ENCODE measurements at places on chromosomes 6 and 20.

DNA sequence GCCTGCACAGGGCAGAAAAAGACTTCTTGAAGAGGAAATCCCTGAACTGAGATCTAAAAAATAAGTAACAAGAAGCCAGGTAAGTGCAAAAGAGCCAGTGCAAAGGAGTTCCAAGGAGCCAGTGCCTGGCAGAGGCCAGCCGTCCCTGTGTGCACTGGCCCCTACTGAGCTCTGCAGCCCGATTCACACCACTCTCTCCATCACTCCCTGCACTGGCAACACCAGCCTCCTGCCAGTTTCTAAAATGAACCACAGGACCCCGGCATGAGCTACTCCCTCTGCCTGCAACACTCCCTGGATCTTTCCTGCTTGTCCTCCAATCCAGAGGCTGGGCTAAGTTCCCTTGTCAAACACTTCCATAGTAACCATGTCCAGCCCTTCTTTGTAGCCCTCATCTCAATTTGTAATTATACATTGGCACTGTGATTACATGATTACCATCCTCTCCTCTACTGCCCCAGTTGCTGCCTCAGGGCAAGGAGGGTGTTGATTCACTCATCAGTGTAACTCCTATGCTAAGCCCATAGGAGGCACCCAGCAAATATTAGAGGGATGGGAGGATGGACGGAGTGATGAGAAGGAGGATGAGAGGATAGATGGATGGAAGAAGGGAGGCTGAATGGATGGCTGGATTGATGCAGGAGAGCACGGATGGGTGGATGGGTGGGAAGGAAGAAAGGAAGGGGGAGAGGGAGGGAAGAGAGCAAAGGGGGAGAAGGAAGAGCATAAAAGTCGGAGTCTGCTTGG, 49.3 kb downstream of the SIRPA start:
- DNase-seq = no peak

- no peak for DNase-seq
These were observed 38.2 kb downstream of the MDFI start for GRCh38 chr6:41676431-41676830.

GRCh38 chr20:11426948-11427347, 490.7 kb upstream of the BTBD3 start:
- DNase-seq = no peak

- DNase-seq = no peak
These were observed 406.5 kb downstream of the MAFB start for GRCh38 chr20:40282541-40282940.

- no peak for DNase-seq
These were observed 12.4 kb downstream of the DAAM2 start for GRCh38 chr6:39804466-39805065.

DNA sequence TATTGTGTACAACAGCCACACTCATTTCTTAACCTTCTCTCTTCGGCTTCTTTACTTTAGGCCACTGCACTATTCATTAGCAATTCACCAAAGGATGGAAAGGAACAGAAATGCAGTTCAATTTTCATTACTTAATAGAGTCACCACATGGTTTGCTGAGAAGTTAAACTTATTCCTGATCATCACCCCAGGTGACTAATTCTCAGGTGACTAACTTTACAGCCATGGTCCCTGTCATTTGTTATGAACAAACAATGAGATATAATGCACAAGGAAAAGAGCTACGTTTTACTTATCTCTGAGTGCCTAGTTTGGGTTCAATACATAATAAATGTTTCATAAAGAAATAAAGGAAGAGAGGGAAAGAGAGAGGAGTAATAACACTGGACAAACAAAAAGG, 45.8 kb upstream of the DST start:
- DNase-seq = no peak

DNA sequence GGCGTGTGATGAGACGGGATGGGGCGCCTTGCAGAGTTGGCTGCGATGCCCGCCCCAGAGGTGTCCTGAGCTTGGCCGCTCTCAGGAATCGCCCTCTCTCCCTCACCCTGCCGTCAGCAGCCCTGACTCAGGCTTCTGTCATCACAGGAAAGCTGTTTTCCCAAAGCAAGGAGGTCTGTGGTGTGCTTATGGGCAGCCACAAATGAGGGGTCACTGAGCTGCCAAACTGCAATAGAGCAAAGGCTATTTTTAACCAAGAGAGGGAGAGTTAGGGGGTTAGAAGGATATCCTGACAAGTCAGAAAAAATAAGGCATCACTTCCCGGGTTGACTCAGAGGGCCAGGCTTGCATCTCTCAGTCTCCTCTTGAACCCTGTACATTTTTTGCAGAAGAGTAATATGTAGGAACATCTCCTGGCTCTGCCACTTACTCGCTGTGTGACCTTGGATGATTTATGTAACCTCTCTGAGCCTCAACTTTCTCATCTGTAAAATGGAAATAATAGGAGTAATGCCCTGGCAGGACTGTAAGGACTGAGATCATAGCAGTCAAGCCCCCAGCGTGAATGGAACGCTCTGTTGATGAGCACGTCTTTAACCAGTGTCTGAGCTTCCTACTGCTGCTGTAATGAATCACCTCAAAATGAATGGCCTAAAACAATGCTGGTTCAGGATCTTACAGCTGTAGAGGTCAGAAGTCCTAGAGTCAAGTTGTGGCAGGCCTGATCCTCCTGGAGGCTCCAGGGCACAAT, 181.9 kb downstream of the NFATC2 start:
- no peak for DNase-seq

DNA sequence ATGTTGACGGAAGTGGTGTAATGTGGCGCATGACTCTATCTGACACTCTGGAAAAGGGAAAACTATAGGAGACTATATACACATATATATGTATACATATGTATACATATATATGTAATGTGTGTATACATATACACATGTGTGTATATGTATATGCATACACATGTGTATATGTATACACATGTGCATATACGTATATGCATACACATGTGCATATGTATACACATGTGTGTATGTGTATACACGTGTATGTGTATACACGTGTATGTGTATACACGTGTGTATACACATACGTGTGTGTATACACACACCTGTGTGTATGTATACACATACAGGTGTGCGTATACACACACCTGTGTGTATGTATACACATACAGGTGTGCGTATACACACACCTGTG, 683.4 kb upstream of the FLRT3 start:
- DNase-seq = no peak

- no peak for DNase-seq
These were observed 69.6 kb downstream of the JAG1 start for GRCh38 chr20:10603971-10604864.

GRCh38 chr20:5665417-5665816, 84.8 kb upstream of the SHLD1 start:
- DNase-seq = no peak

DNA sequence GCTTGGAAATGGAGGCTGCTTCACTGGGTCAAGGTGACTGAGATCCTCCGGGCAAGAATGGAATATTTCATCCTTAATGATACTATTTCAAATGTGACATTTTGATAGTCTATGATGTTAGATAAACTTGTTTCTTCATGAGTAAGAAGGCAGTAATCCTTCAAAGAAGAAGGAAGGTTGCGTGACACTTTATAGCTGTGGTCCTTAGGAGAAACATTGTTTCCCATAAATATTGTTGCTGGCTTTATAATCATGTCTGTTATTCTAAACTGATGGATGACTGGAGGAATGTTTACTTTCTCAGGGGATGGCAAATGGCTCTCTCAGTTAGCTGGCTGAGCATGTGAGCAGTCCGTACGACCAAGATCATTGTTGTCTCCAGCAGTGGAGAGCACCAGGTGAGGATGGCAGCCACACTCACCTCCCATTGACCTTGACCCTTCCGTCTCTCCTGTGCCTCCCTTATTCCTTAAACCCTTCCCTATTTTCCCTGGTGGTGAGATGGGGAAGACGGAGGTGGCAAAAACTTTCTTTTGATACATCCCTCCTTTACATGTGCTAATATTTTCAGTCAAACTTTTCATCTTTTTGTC, 171.2 kb upstream of the OLIG3 start:
- no peak for DNase-seq

- no peak for DNase-seq
These were observed 726 bp upstream of the EMILIN3 start for GRCh38 chr20:41367393-41367695.

- peak; percentile 40 for DNase-seq
These were observed 6.5 kb downstream of the HELZ2 start for GRCh38 chr20:63567386-63568169.

DNA sequence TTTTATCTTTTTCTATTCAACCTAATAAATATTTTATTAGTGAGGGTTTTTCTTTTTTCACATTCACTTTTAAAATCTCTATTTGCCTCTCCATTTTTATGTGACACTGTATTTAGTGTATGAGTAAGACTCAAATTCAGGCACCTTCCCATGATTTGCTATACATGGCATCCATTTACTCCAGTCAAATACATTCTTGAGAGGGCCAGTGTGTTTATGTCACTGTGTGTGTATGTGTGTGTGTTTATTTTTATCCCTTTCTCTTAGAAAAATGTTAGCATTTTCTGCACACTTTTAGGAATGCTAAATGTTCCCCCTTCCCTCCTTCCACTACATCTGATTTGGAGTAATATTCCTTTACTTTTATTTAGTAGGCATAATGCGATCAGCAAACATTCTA, 290.0 kb downstream of the PACRG start:
- no peak for DNase-seq

GRCh38 chr6:84696166-84696565, 68.2 kb downstream of the TBX18 start:
- no peak for DNase-seq

DNA sequence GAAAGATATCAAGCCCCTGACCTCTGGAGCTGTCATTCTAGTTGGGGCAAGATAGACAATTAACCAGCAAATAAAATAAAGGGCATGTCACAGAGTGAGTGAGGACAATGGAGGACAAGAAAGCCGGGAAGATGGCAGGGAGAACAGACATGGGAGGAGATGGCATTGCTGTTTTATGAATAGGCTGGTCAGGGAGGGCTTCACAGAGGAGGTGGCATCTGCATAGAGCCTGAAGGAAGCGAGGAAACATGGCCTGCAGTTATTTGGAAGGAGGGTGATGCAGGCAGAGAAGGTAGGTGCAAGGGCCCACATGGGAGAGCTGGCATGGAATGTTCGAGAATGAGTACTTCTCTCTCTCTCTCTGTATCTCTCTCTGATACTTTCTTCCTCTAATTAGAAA, 63.7 kb downstream of the EFCAB8 start:
- DNase-seq = no peak

DNA sequence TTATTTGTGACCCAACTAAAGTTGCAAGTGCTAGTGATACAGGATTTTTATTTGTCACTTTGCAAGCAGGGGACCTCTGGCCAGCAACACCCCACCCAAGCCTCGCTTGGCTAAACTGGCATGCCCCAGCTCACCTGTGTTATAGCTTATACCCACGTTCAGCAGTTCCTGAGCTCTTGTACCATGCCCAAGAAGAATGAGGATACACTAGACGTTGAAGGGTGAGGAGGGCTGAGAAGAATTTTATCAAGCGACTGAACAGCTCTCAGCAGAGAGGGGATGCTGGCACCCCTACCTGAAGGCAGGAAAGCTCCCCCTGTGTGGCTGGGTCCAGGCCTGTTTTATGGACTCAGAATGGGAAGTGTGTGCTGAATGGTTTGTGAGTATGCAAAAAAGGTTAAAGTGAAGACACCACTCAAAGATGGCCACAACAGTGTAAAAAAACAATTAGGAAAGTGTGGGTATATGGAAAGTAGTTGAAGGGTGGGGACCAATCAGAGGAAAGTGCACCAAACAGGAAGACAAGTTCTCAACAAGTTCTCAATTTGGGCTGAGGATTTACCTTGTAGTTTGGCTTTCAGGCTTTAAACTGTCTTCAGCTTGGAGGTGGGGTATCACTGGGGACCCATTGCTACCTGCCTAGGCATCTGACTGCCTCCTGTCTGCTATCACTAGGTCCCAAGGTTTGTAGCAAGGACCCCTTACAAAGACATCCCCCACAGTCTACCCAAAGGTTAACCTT, 15.0 kb downstream of the BTN2A1 start:
- DNase-seq = no peak

DNA sequence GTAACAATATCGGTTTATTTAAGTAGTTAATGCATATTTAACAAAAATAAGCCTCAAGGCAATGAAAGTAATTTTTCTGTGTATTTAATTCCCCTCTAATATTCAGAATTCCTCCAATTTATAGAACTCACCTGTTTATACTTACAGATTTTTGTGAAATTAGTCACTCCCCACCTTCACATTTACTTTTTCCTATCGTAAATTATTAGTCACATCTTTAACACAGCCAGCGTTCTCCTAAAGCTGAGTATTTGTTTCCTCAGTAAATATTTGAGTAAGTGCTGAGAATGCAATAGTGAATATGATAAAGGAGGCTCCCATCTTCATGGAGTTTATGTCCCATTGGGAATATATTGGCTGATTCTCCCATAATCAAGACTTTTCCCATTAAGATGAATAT, 88.0 kb downstream of the SYCP2 start:
- no peak for DNase-seq

- no peak for DNase-seq
These were observed 9.4 kb downstream of the HSF2 start for GRCh38 chr6:122408702-122409458.

DNA sequence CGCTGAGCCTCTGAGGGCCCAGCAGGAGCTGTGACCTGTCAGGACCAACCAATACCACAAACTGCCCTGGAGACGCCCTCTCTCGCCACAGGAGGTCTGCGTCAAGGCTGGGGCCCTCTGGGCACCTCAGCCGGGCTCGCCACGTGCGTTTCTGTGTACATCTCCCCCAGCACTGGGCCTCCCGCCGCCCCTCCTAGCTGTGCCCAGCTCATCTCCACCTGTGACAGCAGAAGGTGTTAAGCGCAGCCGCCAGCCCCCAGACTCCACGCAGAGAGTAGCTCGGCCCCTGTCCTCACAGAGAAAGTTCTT, 91.4 kb downstream of the TAF4 start:
- no peak for DNase-seq

- DNase-seq = no peak
These were observed 96.3 kb downstream of the LAMP5 start for GRCh38 chr20:9610665-9611064.

DNA sequence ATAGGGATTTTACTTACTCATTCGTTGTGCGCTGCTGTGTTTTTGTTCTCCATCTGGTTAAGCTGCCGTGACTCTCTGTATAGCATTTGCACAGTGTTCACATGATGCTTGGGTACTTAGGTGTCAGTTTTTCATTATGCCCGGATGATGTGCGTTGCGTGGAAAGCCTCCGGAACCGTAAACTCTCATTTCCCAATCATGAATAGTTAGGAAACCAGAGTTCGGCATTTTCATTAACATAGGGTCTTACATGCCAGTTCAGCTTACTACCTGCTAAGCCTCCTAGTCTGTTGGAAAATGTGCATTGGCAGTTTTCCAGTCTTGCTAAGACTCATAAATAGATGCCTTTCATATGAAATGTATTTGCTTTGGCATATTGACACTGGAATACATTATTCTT, 483.4 kb upstream of the FLRT3 start:
- DNase-seq = no peak

GRCh38 chr6:159806021-159806458, 6.0 kb downstream of the PNLDC1 start:
- no peak for DNase-seq

GRCh38 chr6:2984738-2985406, 13.5 kb upstream of the SERPINB6 start:
- no peak for DNase-seq
